ENCODE measurements at places on chromosomes 2 and 18.

DNA sequence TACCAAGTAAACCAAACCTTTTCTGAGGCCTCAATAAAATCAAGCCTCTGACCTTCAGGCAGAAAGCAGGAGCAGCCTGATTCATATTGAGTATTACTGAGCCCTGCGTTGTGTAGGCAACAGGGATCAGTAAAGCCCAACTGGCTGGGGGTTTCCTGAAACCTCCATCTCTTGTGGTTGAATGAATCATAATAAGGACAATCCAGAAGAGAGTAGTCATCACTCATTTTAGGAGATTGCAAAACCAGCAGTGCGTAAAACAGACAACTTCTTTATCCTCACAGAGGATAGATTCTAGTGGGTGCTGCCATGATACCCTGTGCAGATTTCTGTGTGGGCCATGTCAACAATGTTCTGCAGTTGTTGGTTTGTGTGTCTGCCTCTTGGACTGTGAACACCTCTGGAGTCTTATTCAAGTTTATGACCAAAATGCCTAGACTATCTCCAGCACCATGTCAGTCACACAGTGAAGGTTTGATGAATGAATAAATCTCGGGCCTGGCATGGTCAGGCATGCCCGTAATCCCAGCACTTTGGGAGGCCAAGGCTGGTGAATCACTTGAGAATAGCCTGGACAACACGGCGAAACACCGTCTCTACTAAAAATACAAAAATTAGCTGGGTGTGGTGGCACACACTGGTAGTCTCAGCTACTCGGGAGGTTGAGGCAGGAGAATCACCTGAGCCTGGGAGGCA is 51.8 kb upstream of the RAB27B start:
- no peak for DNase-seq

GRCh38 chr2:114472726-114473125 is 30.3 kb downstream of the DPP10 start:
- no peak for DNase-seq

GRCh38 chr2:53230691-53231090 is 536.9 kb upstream of the CHAC2 start:
- no peak for DNase-seq

DNA sequence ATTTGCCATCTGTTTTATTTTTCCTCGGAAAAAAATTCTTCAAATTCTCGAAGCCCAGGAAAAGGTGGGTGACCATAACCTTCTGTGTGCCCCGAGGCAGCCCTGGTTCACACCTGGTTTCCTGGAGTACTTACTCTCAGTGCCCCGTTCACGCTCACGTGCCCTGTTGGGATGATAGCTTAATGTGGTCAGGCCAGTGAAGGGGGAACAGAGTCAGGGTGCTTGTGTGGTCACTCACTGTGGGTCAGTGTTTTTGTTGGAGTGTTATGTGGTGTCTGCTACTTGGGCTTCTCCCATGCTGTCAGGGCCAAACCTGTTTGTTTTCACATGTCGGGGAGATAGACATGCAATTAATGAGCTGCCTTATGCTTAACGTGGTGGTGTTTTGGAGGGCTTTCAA is 78.1 kb downstream of the MAP4K4 start:
- DNase-seq: no peak

- no peak for DNase-seq
These were observed 17.7 kb downstream of the MAP2 start for GRCh38 chr2:209441541-209441940.

- no peak for DNase-seq
These were observed 1307.4 kb upstream of the ACVR2A start for GRCh38 chr2:146537477-146537876.

GRCh38 chr18:1884623-1885022 is 686.7 kb downstream of the METTL4 start:
- DNase-seq: no peak

DNA sequence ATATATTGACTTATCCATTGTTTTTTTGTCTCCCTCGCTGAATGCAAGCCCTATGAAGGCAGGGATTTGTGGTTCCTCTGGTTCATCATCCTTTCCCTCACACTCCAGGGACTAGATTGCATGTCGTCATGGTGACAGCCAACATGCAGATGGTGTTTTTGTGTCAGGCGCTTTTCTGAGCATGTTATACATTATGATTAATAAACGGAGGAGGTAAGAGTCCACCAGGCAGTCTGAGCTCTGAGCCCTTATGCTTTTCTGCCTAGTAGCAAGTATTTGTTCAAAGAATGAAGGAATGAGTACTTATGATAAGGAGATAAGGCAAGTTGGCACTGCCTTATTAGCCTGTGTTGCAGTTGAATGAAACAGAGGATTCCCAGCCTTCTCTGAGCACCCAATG is 181.6 kb downstream of the MGAT5 start:
- DNase-seq: no peak

DNA sequence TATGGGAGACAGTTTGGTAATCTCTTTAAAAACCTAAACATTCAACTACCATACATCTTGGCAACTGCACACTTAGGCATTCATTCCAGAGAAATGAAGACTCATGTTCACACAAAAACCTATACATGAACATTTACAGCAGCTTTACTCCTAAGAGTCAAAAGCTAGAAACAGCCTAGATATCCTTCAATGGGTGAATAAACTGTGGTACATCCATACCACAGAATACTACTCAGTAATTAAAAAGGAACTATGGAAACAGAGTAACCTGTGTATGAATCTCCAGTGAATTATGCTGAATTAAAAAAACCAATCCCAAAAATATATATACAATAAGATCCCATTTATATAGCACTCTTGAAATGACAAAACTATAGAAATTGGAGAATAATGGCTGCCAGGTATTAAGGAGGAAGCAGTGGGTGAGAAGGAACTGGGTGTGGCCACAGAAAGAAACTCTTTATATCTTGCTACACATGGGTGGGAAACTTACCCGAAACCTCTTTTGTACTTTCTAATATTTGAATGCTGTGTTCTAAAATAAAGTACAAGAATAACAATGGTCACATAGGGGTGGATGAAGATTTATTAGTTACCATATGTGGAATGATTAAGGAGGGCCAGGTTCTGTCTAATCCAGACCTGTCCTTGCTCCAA is 13.7 kb downstream of the SESTD1 start:
- DNase-seq: no peak

DNA sequence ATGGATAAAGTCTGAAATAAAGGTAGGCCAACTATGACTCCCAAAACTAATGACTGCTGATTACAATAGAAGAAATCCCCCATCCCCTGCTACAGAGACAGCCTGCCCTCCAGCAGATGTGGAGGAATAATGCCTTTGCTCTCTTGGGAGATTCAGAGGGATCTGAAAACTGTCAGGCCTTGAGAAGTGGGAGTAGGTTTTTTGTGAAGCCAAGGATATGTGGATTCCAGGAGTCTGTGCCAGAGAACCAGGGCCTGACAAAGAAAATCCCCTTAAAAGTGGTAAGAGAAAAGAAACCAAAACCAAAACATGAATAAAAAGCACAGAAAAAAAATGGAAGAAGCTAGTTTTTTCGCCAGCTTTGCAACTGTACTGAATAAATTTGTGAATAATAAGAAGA is 397.6 kb downstream of the ZNF521 start:
- no peak for DNase-seq

DNA sequence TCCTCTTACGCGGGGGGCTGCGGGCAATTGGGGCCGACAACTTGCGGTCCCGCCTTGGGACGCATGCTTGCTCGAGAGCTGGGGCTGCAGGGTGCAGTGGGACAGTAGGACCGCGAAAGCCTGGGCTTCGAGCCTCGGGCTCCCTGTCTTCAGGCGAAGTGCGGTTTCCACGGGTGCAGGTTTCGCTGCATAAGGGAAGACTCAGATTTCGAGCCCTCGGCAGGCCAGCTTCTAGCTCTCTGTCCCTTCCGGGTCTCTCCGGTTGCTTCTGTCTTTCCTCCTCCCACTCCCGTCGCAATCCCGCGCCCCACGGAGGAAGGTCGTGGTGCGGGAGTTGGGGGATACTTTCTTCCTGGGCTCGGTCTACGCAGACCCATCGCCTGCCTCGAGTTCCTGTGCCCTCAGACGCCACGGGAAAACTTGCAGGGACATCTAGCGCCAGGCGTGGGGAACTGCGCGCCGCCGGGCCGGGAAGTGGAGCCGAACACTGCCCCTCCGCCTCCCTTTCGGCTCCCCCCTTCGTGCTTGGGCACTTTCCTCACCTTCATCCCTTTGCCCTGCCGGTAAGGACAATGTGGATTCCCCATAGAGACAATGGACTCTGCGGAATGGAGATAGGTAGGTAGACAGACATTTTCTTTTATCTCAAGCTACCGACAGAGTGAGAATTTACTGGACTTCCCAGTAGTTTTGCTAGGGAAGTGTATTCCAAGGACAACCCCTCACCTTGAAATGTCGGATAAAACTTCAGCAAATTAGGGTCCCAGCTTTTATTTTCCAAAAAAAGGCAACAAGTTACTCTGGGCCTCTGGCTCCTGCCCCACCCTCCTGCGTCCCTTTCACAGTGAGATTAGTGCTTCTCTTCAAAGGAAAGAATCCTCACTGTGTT is 4.2 kb upstream of the HOXD13 start:
- no peak for DNase-seq

GRCh38 chr18:77366720-77367641 is 117.3 kb downstream of the GALR1 start:
- peak; percentile 42 for DNase-seq

DNA sequence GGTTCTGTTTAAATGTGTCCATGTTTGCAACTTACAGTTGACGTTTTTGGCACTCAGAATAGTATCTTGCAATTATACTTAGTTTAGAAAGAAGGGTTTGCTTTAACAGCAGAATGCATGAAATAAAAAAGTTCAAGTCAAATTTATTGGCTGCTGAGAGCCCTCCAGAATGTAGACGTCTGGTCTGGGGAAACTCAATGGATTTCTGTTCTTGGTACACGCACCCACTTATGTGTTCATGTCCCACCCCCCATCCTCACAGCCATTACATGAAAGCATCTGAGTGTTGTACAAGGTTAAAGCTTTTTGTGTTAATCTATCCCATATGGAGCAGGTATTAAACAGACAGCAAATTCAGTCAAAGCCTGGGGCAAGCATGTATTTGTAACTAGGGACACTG is 219.5 kb downstream of the SOX11 start:
- DNase-seq: no peak

DNA sequence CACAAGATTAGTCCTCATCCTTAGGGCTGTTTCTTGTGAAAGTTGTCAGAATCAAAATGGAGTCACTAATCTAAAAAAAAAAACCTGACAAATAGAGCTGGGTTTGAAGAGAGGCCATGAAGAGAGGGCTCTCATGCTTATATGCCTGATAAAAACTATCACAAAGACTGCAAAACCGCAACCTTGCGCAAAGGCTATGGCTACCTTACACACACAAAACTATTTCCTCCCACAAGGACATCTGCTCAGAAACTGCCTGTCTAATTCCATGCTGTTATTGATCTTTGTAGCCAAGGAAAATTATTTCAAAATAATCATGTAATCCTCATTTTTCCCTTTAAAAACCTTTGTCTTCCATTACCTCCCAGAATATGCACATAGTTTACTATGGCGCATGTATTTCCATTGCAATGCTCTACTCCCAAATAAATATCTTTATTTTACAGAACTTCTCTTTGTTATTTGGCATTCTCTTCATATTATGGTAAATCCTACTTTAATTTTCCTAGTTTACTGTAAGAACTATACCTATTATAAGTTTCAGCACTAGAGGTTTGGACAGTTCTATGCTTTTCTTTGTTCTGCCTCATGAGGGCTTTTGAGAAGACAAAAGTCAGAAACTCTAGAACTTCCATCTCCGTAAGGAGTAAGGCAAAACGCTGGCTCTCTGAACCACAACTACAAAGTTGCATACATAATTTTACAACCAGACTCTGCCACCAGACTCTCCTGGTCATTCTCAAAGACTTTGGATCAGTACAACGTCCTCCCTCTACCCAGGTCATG is 9.6 kb upstream of the DPYSL5 start:
- no peak for DNase-seq

DNA sequence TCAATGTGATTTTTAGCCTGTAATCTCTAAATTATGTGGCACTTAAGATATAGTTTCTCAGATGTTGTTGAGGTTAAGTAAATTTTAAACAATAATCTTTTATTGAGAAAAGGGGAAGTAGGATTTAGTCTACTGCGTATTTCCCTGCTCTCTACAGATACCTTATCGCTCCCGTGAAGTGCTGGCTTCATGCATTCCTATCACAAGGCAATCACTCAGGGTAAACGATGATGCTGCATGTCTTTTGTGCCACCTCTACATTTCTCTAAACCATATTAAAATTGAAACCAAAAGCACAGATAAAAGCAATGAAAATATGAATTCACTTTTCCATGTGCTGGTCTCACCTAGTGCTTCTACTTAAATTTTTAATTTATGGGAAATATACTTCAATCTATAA is 14.4 kb upstream of the RPE start:
- no peak for DNase-seq

DNA sequence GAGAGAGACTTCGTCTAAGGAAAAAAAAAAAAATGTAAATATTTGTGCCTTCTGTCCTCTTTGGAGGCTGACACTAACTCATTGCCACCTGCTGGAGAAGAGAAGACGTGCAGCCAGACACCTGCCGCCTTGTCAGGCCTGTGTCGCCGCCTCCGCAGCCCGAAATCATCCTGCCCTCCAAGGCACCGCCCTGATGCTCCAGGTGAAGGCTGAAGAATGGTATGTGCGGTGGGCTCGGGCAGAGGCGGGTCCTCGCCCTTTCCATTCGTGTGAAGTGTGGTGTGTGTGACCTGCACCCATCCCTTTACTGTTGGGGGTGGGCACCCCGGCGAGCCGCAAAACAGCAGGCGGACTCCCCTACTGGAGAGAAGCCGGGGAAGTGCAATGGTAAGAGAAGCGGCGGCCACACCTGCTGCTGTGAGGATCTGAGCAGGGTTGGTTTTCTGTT is 60.4 kb downstream of the FAM161A start:
- no peak for DNase-seq

- no peak for DNase-seq
These were observed 40.1 kb downstream of the GPD2 start for GRCh38 chr2:156476021-156476849.

- DNase-seq: no peak
These were observed 904.2 kb upstream of the NXPH2 start for GRCh38 chr2:139684286-139684860.

GRCh38 chr18:63088262-63088661 is 231.3 kb downstream of the BCL2 start:
- no peak for DNase-seq

- no peak for DNase-seq
These were observed 176.1 kb downstream of the TMEM18 start for GRCh38 chr2:501130-501529.

DNA sequence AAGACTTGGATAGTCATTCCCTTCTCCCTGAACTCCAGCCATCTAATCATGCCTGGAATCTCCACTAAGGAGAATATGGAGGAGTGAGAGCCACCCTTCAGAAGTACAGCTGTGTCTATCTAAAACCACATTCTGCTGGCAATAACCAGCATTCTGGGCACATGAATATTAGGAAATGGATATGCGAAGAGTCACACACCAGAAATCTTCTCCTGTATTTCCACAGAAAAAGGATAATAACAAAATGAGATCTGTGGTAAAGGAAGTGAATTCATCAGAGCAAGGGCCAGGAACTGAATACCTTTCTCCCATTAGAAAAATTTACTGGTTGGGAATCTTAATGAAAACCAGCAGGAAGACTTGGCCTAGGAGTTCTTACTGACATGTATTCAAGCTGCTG is 218.8 kb downstream of the SCG2 start:
- no peak for DNase-seq
